ENCODE measurements at places on chromosomes 13 and 19. TPM values are rescaled to one million over a fixed set of nuclear protein-coding genes. Genes with fewer than 3 reads are reported as not detected.

ARHGAP45 gene
- total RNA-seq, result 312 TPM

- DNase-seq, result no peak
These were observed 3.2 kb downstream of the ZNF628 start for GRCh38 chr19:55479451-55480230.

GRCh38 chr19:5595745-5596144 is 26.8 kb downstream of the SAFB2 start:
- no peak for DNase-seq

- no peak for DNase-seq
These were observed 1.7 kb upstream of the USPL1 start for GRCh38 chr13:30615866-30616541.

- no peak for DNase-seq
These were observed 50.0 kb upstream of the DOCK9 start for GRCh38 chr13:99027661-99028425.

- DNase-seq, result no peak
These were observed 28.4 kb downstream of the DIAPH3 start for GRCh38 chr13:60135344-60135743.

DNA sequence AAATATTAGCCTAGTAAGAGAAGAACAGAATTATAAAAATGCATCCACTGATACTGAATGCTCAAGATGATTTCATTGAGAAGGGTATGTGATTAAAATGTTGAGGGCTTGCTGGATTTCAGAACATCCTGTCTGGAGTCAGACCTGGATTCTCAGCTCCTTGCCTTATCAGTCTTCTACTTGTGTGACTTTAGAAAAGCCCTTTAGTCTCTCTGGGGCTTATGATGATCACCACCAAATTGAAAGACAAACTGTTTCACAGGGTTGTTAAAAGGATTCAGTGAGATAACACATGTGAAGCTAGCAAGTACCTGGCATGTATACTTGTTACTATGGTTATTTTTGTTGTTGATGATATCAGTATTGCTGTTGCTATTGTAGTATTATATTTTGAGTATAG is 118.4 kb downstream of the GPC6 start:
- no peak for DNase-seq

DNA sequence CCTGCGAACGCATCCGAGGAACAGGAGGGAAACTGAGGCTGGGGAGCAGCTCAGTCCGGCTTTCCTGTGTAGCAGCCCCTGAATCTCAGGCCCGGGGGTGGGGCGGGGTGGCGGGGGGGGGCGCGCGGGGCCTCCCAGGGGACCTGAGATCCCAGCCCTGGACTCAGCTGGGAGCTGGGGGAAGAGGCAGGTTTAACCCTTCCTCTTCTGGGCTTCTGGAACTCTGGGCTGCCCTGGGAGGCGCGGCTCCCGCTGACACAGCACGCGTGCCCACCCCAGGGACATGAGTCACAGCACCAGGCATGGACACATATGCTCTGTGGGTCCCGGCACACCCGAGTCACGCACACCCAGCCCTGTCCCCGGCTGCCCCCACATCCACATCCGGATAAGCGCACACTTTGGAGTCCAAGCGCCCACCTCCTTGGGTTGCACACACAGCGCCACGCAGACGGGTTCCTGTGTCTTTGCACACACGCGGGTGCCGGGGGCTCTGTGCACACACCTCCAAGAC is 3.5 kb upstream of the CIRBP start:
- peak; percentile 64 for DNase-seq

DNA sequence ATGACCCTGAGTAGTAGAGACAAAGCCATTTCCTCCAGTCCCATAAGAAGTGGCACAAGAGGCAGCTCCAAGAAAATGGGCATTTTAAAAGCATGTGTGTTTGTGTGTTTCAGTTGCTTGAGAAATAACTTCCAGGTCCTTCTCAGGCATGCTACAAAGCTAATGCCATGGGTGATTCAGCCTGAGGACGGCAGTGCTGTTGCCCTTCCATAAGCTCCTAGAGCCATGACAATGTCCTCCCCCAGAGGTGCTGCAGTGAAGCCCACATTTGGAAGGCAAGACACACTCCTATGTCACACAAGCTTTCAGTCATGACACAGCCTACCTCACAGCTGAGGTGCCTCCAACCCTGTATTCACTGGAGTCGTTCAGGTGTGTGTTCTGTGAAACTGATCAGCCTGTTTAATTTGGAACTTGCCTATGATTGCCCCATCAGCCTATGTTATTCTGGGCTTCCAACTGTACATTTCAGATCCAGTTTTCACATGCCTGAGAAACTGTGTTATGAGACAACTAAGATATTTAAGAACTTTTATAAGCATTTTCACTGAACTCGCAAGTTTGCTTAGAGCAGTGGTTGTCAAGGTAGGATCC is 213.6 kb downstream of the FOXO1 start:
- DNase-seq, result no peak

GRCh38 chr19:36103842-36104552 is 6.9 kb upstream of the OVOL3 start:
- DNase-seq, result no peak

DNA sequence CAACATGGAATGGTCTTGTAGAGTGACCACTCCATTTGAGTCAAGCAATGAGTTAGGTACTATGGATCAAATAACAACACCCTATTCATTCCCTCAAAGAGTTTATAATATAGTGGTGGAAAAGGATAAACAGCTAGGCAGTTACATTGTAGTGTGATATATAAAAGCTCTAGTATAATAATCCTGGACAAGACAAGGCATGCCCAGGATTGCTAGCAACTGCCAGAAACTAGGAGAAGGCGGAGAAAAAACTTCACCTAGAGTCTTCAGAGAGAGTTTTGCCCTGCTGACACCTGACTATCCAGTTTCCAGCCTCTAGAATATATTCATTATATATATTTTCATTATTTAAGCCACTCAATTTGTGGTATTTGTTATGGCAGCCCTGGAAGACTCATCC is 530.6 kb downstream of the KLF12 start:
- DNase-seq, result no peak

- no peak for DNase-seq
These were observed 227.0 kb upstream of the RFC3 start for GRCh38 chr13:33590936-33591335.

DNA sequence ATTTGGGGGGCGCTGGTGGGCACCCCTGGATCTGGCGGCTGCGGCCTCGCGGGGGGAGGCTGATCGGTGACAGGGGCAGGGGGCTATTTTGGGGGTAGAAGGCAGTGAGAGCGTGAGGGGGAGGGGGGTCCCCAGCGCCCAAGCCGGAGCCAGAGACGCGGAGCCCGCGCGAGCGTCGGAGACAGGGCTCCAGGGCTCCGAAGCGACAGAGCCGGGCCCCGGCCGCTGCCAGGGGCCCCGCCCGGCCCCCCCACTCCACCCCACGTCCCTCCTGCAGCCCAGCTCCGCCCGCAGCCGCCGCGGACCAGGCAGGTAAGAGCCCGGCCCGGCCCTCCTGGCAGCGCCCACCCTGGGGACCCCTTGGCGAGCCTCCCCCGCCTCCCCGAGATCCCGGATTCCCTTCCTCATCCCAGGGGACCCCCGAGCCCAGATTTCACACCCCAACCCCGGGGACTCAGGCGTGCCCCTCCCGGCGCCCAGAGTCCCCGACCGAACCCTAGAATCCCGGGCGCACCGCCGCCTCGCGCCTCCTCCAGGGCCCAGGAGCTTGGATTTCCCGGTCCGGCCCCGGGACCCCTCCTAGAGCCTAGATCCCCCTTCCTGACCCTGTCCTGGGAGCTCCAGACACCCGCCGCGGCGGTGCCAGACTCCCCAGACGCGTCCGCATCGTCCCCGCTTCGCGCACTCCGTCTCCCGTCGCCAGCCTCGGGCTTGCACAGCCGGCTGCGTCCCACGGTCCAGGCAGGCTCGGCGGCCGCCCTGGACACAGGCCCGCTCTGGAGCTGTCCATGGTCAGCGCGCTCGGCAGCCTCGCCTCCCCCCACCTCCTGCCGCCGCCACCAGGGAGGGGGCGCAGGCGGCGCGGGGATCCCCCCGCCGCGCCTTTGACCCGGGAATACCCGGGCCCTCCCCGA is at the start of gene PPFIA3:
Gene PPFIA3 (plus strand): TSS at position 134 of the 914 bp plus-strand sequence. CDS start 8,330 bp downstream, outside the sequence.
- peak; percentile 32 for DNase-seq

GRCh38 chr19:439167-439900 is 21.5 kb downstream of the SHC2 start:
- no peak for DNase-seq

DNA sequence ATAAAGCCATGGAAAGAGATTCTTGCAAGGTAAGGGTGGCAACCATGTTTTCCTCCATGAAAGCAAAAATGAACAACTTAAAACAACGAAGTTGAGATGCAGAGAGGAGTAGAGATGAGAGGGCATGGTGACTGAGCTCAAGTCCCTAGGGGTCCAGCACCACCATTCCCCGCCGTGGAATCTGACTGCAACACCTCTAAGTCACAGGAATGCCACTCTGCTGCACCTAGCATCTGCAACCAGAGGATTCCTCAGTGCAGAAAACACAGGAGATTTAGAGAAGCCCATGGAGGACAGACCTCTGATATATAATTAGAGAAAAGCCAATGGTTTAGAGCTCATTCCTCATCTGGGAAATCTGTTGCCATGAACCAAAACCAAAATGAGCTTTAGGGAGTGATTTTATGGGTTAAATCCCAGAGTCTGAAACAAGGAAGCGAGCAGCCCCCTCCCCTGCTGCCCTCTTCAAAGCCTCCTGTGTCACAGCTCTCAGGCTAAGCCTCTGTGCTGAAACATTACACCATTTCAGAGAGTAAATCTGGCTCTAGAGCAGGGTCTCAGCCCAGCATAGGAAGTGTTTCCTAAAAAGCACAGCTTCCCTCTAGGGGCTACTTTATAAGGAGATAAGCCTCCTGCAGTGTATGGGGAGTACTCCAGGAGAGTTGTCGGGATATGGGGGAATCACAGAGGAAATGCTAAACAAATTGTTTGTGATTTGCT is 1043.6 kb downstream of the UQCRFS1 start:
- DNase-seq, result no peak

- DNase-seq, result no peak
These were observed 72.5 kb upstream of the MRI1 start for GRCh38 chr19:13691569-13692435.

- no peak for DNase-seq
These were observed 43.6 kb downstream of the LYL1 start for GRCh38 chr19:13058951-13059660.

GRCh38 chr13:110470272-110471009 is 91.1 kb downstream of the RAB20 start:
- no peak for DNase-seq

- no peak for DNase-seq
These were observed 79.9 kb upstream of the RAP2A start for GRCh38 chr13:97353927-97354675.

DNA sequence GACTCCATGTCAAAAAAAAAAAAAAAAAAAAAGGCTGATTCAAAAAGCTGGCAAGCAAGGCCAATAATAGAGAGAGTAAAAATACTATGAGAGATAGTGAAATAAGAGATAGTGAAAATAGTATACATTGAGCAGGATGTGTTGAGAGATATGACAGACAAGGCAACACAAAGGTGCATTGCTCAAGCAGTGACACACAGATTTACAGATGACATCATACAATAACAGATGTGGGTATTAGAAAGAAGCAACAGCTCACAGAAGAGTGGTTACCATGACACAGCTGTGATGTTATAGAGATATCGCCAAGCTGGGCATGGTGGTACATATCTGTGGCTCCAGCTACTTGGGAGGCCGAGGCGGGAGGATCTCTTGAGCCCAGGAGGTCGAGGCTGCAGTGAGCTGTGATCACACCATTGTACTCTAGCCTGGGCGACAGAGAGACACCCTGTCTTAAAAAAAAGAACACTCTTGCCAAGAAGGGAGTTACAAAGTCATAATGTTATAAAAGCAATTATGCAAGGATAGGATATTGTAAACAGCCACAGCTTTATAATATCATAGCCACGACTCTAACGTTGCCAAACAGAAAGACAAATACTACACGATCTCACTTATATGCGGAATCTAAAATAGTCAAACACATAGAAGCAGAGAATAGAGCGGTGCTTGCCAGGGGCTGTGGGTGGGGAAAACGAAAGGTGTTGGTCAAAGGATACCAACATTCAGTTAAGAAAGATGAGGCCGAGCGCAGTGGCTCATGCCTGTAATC is 10.3 kb downstream of the TNFSF9 start:
- DNase-seq, result no peak

DNA sequence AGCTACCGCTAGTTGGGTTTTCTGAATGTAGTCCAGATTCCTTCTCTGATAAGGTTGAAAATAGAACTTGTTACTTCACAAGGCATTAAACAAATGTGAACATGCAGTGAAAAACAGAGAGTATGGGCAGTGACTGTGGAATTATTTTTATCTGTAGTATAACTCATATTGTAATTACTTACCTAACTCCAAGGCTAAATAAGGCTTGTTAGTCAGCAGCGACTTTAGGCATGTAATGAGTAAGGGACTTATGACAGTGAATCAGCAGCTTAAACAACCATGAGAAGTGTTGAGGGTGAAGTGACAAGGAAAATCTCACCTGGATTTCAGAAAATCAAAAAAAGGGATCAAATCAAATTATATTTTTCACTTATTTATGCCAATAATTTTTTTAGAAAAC is 1719.5 kb upstream of the MIR17HG start:
- DNase-seq, result no peak

DNA sequence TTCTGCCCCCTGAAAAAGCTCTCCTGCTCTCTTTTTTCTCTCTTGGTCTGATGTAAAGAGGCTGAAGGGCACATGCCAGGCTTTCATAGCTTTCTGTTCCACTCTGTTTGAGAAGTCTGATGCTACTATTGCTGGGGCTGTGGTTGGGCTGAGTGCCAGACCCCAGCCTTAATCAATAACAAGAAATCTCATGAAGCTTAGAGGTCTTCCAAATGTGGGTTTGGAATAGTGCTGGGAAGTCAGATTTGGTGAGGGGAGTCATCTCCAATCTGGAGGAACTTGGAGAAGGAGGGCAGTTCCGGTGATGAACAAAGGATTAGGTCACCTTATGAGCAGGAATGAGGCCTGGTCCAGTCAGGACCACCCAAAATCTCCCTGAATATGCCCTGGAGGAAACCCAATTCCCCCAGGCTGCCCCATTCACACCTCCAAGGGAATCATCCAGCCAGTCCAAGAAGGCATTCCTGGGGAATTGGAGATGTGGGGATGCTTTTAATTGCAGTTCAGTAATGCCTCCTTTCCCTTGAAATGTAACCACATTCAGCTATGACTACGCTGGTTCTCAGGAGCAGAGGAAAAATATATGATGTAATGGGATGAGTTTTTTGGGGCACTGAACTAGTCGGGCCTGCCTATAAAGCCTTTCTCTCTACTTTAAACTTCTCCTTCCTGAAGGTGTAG is 102.0 kb downstream of the STARD13 start:
- no peak for DNase-seq

GRCh38 chr13:44068737-44069136 is 189.0 kb downstream of the LACC1 start:
- DNase-seq, result no peak

DNA sequence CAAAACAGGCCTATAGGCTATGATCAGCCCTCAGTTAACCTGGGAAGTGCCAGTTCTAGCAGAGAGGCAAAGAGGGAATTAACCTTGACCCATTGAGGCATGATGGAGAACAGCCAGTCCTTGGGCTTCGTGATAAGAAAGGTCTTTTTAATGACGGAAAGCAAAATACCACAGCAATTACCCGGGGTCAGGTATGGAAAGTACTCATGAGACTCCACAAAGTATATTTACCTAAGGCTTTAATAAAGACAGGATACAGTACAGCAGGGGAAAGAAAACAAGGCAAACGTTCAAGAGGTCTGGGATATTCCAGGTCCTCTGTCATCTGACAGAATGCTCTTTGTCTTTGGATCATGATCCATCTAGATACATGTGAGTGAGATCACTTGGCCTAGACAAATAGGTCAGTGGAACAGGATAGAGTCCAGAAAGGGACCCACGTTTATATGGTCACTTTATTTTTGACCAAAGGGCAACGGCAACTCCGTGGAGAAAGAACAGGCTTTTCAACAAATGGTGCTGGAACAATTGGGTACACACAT is 52.2 kb downstream of the WDFY2 start:
- no peak for DNase-seq

- no peak for DNase-seq
These were observed 53.9 kb upstream of the ZNF536 start for GRCh38 chr19:30318261-30318660.

Data from activated B cell treated with CpG ODN at 0.5 μM for 24 hours (primary cell).